Ovary (tissue), 10 donors: ENCODE measurements at places on chromosomes 4 and X.

- DNase-seq: no peak
Measured at GRCh38 chr4:126614356-126614855, 1018.4 kb upstream of the INTU start.

GRCh38 chrX:126697091-126697490 is 122.4 kb upstream of the PRR32 start:
- no peak for DNase-seq

DNA sequence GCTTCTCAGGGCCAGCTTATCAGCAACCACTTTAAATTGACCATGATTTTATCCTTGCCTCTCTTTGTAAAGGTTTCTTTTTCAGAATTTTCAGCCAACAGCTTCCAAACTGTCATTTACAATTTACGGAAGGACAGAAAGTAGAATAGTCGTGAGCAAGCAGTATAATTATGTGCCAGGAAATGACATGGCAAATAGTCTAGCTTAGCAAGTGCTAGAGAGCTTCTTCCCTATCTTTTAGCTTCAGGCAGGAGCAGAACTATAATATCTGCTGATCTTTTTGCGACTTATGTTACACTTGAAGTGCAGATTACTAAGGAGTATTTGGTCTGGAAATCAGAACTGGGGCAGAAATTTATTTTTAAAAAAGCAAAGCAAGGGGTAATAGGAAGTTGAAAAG is 123.0 kb upstream of the AP1S2 start:
- no peak for DNase-seq

DNA sequence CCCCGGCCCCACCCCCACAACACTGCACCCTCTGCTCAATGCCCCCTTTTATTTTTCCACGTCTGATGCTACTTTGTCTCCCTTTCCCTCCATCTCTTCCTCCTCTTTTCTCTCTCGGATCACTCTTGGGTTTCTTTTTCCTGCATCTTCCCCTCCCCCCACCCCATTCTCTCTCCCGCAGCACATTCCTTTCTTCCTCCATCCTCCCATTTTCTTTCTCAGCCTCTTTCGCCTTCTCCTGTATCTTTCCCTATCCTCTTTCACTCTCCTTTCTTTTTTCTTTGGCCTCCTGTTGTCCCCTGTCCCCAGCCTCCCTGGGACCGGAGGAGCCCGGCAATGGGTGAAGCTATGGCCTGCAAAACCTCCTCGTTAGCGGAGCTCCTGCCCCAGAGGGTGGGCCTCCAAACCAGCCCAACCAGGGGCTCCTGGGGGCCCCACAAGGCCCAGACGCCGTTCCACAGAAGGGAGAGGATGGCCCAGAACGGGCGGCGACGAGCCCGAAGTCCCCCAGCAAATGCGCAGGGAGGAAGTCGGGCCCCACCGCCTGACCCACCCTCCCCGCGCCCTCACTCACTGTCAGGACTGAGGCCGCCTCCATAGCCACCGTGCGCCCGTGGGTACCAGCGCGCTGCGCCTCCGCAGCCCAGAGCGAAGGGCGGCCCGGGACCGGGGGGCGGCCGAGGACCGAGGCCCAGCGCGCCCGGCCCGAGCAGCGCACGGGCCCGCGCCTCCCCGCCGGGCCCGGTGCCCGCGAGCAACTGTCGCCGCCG is 807 bp downstream of the HMX1 start:
- no peak for DNase-seq

DNA sequence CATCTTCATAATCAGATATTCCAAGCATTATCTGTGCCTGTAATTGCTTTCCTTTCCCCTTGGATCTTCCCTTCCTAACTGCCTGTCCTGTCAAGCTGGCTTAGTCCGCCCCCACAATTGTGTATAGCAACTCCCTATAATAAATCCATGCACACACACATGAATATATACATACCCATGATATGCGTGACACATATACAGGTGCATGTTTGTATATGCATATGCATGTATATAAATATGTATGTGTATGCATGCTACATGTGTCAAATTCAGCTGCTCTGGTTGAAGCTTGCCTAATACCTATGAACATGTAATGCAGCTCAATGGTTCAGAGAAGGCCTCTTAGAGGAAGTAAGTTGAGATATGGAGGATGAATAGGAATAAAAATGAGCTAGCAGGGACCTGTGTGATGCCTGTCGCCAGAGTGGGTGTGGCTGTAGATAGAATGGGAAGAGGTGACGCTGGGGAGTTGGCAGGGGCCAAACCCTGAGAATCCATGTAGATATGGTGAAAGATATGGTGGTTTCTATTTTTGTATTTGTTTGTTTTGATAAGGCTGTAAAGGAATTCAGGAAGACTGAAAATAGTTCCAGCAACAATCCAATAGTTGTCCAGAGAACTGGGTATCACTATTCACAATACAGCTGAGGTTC is 595.0 kb upstream of the BOD1L1 start:
- DNase-seq: no peak

DNA sequence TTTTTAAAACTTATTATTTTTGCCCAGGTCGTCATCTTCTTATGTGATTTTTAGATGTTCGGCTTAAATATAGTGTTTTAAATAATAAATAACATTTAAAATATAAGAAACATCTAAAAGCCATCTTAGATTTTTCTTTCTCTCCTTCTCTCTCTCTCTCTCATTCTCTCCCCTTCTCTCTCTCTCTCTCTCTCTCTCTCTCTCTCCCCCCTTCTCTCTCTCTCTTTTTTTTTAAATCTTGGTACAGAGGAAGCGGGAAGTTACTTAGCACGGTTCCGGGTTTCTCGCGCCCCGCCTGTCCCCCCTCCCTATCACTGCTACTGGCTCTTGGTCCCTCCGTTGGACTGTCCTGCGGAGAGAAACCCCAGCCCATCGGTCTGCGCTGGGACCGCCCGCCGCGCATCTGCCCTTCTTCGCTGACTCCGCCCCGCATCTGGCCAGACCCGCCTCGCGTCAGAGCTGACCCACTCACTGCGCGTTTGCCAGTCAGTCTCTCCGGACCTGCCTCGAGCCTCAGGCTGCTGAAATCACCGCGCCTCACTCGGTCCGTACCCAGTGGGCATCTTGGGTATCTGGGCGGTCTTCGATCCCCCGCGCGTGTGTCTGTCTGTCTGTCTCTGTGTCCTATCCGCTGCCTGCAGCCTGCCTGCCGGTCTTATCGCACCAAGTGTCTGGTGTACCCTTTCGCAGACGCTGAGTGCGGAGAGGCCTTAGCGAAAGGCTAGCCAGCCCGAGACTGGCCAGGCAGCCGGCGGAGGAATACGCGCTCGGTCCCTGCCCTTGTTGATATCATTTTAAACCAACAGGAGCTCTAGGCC is at the start of gene PABPC5:
Gene PABPC5 (plus strand): TSS at position 489 of the 818 bp plus-strand sequence. CDS start 739 bp downstream, outside the sequence.
- peak; percentile 89 for DNase-seq

DNA sequence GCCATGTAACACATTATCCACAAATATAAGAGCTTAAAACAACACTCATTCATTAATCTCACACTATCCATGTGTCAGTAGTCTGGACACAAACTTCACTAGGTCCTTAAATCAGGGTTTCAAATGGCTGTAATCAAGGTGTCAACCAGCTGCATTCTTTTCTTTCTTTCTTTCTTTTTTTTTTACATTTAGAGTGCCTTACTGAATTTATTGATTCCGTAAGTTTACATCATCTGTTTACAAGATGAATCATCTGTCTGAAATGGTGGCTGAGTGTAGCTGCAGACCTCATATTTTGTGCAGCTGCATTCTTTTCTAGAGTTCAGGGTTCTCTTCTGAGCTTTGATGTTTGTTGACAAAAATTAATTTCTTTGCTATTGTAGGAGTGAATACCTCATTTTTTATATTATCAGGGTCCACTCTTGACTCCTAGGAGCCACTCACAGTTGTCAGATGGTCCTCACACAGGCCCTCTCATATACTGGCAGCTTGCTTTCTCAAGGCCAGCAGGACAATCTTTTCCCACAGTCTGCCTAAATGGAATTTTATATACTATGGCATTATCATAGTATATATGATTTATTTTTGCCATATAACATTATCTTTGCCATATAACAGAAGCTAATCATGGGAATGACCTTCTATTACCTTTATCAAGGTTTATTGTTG is 37.8 kb downstream of the SPOCK3 start:
- DNase-seq: no peak

DNA sequence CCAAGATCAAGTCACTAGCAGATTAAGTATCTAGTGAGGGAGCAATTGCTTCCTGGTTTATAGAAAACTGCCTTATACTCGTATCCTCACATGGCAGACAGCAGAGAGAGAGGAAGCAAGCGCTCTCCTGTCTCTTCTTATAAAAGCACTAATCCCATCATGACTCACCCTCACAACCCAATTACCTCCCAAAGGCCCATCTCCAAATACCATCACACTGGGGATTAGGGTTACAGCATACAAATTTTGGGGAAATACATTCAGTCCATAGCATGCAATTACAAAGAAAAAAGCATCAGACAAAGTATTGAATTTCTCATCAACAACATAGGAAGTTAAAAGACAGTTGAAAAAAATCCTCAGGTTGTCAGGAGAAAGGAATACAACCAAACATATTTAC is 292.6 kb downstream of the IQCM start:
- DNase-seq: no peak

DNA sequence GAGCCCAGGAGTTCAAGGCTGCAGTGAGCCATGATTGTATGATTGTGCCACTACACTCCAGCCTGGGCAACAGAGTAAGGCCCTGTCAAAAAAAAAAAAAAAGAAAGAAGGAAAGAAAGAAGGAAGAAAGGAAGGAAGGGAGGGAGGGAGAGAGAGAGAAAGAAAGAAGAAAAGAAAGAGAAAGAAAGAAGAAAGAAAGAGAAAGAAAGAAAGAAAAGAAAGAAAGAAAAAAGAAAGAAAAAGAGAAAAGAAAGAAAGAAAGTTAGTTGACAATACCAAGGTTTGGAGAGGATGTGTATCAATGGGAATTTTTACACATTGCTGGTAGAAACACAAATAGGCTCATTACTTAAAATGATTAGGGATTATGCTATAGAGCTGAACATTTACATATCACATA is 19.8 kb downstream of the RADX start:
- DNase-seq: no peak

DNA sequence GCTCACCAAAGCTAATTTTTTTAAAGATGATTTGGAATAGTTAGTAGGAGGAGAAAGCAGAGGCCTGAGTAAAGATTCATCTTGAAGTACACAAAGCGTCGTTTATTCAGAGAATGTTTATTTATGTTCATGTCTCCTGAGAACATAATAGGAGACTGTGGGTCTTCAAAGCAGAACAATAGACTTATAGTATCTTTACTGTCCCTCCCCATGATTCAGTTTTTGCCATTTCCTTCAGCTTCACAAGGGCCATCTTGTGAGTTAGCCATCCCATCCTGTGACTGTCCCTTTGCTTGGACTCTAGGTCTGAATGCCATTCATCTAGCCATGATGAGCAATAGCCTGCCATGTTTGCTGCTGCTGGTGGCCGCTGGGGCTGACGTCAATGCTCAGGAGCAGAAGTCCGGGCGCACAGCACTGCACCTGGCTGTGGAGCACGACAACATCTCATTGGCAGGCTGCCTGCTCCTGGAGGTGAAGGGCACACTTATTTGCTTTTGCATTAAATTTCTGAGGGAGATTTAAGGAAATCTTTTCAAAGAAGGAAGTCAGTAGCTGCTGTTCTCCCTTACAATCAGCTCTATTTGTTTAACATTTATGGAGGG is 105.8 kb downstream of the NFKB1 start:
- DNase-seq: no peak

DNA sequence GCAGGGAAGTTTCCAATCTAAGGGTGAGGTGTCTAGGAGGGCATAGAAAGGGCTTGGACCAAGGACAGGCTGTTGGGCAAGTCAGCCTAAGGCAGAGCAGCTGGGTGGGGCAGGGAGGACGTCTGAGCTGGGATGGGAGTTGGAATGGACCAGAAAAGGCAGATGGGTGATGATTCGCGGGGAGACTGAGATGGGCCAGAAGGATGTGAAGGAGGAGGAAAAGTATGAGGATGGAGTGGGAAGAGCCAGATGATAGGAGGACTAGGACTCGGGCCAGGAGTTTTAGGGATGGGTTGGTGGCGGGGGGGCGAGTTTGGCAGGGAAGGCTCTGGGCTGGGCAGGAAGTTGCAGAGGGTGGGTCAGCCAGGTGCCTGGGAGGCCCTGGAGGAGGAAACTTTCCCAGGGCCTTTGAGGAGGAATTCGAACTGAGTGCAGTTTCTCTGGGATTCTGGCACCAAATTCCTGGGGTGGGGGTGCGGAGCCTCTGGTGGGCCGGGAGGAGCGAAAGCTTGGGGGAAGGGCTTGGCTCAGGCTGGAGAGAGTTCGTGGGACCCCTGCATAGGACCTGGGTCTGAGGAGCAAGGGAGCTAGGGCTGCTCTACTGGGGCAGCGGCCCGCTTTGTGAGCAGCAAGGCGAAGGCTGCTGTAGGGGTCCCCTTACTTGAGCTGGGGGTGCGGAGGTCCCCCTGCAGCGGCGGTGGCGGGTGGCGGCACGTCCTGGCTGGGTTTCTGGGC is 8.7 kb upstream of the TIMP1 start:
- DNase-seq: peak; percentile 84

DNA sequence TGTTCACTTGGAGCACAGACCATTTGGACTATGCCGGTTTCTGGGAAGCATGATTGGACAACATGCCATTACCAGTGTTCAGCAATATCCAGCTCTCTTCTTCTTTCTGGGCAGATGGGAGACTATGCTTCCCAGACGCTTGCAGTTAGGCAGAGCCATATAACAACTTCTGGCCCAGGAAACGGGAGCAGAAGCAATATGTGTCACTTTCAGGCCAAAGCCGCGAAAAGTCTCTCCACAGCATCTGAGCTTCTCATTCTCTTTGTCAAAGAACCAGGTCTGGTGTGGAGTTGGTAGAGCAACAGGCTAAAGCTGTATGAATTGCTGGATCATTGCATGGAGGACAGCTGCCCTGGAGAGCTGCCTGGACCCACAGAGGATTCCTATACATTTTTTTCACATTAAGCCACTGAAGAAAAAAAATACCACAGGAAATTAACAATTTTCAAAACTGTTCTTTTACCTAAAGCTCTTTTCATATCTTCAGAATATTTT is 131.4 kb upstream of the FRG1 start:
- DNase-seq: no peak

DNA sequence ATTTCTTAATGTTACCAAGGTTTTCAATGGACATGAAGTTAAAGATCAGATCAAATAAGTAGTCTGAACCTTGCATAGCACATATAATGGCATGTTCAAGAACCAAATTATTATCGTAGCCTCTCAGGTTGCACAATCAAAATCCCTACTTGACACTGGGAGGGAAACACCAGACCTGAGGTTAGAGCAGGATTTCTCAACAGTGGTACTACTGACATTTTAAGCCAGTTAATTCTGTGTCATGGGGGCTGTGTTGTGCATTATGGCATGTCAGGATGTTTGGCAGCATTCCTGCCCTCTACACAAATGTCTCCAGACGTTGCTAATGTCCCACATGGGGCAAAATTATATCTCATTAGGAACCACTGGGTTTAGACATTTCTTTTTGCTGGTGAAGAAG is 20.8 kb downstream of the RLIM start:
- no peak for DNase-seq

DNA sequence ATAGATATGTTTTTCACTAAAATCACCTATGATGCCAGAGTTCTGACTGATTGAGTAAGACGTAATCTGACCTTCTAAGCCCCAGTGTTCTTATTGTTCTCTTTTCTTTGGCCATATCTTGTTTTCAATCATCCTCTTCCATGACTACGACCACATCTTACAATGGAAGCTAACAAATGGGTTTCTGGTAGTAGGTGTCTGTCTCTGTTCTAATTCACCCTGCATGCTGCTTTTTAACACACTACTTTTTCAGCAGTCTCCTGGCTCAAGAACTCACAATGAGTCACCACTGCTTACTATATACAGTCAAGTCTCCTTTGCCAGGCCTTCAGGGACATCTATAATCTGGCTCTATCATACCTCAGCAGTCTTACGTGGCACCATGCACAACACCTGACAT is 146.1 kb downstream of the NEXMIF start:
- no peak for DNase-seq
